ENCODE measurements at places on chromosomes 4 and X.

GRCh38 chr4:74543983-74544382 is 99.0 kb downstream of the AREG start:
- no peak for DNase-seq

GRCh38 chr4:103152381-103152780 is 45.8 kb downstream of the CENPE start:
- no peak for DNase-seq

- DNase-seq = no peak
Measured at GRCh38 chr4:16377887-16378286, 151.6 kb upstream of the TAPT1 start.

DNA sequence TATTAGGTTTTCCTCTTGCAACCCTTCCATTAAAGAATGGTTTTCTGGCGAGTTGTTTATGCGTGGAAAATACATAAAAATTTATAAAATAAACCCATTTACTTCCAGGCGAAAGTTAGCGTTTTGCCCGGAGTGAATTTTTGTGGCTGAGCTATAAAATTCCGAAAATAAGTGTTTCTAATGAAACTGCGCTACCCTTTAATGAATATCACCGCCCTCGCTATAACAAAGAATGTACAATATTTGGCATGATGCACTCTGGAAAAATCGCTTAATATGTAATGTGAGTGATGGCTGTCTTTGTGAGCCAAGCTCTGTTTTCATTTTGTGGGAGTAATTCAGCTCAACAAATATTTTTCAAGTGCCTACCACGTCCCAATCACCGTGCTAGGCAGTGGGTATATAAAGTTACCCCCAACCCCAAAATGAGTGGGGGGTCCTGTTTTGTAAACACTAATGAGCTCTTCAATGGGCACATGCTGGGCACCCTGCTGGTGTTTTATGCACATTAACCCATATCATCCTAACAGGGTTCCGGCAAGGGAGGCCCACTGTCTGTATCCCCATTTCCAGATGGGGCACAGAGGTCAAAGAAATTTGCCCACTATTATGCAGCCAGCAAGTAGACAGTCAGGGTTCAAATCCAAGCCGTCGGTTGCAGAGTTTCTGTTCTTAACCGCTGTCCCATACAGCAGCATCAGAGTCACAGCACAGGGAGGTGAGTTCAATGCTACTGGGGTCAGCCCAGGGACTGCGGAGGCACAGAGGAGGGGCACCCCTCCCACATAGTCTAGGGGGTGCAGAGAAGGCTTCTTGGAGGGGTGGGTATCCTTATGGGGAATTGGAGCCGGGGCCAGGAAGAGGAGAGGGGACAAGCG is 65.7 kb upstream of the STX18 start:
- no peak for DNase-seq

DNA sequence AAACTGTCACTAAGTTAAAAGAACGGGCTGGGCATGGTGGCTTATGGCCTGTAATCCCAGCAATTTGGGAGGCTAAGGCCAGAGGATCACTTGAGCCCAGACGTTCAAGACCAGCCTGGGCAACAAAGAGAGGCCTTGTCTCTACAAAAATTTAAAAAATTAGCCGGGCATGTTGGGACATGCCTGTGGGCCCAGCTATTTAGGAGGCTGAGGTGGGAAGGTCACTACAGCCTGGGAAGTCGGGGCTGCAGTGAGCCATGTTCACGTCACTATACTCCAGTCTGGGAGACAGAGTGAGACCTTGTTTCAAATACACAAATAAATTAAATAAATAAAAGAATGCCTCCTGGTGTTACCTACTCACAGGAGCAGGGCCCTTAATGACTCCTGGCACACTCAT is 69.5 kb downstream of the APBB2 start:
- DNase-seq = no peak

DNA sequence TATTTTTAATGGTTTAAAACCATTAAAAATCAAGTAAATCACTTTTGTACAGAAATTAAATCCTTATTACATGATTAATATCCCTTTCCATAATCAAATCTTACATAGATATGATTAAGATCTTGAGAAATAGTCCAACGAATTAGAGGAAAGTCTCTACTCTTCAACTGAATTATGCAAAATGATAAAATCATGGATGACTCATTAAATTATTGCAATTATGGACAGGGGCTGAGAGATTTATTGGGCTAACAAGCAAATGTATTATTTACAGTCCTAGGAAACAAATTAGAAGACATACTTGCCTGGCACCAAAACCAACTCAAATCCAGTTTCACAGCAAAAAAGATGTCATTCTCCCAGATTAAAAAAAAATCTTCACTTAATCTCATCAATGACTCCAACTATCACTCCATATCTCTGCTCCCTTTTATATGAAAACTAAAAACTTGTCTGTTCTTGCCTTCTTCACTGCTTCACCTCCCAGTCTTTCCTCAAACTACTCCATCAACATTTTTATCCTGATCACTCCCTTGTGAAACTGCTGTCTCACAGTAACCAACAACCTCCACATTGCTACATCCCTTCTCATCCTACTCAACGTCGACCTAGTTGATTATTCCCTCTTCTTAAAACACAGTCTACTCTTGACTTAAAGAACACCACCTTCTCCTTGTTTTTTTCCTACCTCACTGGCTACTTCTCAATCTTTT is 18.4 kb upstream of the DDX60 start:
- DNase-seq = no peak

GRCh38 chr4:138199568-138200235 is 42.4 kb downstream of the SLC7A11 start:
- DNase-seq = no peak

- DNase-seq = no peak
Measured at GRCh38 chr4:16225167-16225862, 956 bp downstream of the TAPT1 start.

DNA sequence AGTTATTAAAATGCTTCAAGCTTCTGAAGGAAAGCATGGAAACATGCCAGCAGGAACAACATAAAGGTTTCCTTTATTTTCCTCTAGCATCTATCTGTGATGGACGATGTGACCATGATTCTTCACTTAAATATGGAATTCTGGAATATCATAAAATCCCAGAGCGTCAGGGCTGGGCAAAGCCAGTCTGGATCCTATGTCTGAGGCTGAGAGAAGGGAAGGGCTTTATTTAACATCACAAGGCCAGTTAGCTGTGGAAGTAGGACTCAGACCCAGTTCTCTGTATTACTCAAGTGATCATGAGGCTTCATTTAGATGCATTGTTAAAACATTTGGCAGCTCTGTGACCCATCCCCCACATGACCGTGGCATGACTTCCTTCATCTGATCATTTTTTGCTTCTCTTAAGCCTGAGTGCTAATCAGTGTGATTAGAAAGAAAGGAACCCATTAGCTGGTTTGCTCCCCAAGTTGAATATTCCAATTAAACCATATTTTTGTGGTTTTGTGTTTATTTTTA is 40.9 kb upstream of the EOLA2 start:
- DNase-seq = no peak

DNA sequence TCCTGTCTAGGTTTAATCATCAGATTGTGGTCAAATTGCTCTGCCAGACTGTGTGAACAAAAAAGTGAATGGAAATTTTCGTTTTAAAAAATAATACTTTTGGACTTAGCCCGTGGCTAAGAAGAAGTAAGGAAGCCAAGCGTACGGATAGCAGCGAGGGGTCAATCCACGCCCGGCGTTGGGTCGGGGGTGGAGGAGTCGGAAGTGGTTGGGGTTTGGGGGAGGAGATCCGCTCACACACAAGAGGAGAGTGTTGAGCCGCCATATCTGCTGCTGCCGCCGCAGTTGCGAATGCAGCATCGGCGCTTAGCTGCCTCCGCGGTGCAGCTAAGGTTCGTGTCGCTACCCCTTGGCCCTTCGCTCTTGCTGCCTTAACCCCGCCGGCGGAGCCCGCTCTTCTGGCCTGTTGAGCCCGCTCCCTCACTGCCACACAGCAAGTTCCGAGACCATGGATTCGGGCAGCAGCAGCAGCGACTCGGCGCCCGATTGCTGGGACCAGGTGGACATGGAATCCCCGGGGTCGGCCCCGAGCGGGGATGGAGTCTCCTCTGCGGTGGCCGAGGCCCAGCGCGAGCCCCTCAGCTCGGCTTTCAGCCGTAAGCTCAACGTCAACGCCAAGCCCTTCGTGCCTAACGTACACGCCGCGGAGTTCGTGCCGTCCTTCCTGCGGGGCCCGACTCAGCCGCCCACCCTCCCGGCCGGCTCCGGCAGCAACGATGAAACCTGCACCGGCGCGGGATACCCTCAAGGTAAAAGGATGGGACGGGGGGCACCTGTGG is at the start of gene GSPT2:
GSPT2 (plus strand) TSS at position 264 of the 779 bp plus-strand sequence; CDS start at position 449, 185 bp downstream.
- peak; percentile 71 for DNase-seq

- DNase-seq = no peak
Measured at GRCh38 chr4:73434311-73434710, 1.7 kb upstream of the AFP start.

DNA sequence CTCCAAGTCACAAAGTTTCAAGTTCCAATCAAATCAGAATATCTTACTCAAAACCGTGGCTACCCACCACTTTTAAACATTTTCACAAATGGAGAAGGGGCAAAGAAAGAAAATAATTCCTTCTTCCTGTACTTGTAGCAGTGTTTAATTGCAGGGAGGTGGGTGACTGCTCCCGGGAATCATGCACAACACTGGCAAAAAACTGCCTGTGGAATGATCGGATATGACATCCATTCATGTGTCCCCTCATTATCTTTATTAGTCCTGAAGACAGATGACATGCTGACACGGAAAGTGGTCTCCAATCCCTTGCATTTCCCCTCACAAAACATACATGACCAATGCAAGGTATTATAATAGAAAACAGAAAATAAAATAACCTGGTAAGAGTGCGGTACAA is 2.0 kb downstream of the TSPAN5 start:
- DNase-seq = no peak

GRCh38 chr4:179747218-179747910 is 2305.1 kb upstream of the AGA start:
- no peak for DNase-seq

- no peak for DNase-seq
Measured at GRCh38 chrX:43865791-43866190, 16.5 kb downstream of the MAOB start.

GRCh38 chr4:184437565-184438265 is 36.6 kb downstream of the IRF2 start:
- no peak for DNase-seq

DNA sequence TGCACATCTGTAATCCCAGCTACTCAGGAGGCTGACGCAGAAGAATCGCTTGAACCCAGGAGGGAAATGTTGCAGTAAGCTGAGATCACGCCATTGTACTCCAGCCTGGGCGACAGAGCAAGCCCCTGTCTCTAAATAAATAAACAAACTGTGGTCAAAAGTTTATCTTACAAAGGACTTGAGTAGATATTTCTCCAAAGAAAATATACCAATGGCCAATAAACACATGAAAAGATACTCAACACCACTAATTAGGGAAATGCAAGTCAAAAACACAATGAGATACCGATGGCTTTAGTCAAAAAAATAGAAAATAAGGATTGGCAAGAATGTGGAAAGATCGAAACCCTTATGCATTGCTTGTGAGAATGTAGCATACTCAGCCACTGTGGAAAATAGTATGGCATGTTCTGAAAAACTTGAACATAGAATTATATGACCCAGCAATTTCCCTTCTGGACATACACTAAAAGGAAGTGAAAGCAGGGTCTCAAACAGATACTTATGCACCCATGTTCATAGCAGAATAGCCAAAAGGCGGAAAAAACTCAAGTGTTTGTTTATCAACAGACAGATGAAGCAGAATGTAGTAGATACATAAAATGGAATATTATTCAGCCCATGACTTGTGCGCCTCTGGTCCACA is 2.0 kb upstream of the CFAP97 start:
- no peak for DNase-seq

- no peak for DNase-seq
Measured at GRCh38 chr4:7464259-7464655, 29.5 kb upstream of the PSAPL1 start.

DNA sequence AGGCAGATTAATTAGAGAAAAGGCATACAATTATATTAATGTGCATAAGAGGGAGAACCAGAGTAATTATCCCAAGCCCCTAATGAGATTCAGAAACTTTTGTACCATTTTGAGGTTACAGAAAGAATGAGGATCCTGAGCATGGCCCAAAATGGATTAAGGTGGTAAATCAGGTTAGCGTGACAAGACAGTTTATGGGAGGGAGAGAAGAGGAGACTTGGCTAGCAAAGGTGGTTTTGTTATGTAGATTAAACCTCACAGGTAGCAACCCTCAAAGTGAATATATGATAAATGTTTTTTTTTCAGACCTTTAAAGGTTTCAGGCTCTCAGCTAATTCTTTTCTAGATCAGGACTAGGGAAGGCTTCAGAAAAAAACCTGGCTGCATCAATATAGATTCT is 781.8 kb downstream of the FAM133A start:
- no peak for DNase-seq

GRCh38 chr4:15142201-15142600 is 139.9 kb downstream of the CPEB2 start:
- no peak for DNase-seq

GRCh38 chr4:74873545-74874301 is 59.2 kb upstream of the PARM1 start:
- no peak for DNase-seq

GRCh38 chr4:83231620-83232076 is 53.0 kb downstream of the COQ2 start:
- no peak for DNase-seq

GRCh38 chr4:28075401-28075956 is 1214.8 kb downstream of the STIM2 start:
- no peak for DNase-seq

DNA sequence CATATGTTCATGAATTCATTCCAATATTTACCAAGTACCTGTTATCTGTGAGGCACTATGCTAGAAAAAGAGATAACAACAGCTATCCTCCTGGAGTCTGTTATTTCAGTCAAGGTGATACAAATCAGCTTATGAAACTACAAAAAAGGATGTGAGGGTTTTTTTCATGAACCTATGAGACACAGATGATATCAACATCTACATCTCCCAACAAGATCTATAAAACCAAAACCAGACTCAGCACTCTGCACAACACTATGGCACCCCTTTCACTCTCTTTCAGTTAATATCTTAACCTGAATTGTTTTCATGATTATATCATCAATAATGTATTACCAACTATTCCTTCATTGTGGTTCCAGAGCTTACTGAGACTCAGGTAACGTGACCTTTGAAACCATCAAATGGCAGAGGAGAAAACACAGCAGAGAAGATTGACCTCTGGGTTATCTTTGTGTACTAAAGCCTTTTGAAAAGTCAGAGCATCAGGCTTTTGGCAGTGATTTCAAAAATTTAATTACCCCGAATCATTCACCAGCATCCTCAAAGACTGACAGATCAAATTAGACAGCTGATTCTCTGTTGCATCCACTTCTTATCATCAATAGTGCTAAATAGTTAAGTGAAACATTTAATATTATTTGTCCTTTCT is 244.6 kb upstream of the FTHL17 start:
- DNase-seq = no peak

GRCh38 chr4:74474345-74475090 is 29.6 kb downstream of the AREG start:
- no peak for DNase-seq
